Stimulated activated CD4-positive, alpha-beta T cell treated with anti-CD3 and anti-CD28 coated beads, TNF-alpha, amount 100 ng/mL, for 1 hour (primary cell): ENCODE measurements at places on chromosomes 12 and 14.
A peak's percentile ranks its signal among the peaks of the same experiment; 100 is the strongest.

DNA sequence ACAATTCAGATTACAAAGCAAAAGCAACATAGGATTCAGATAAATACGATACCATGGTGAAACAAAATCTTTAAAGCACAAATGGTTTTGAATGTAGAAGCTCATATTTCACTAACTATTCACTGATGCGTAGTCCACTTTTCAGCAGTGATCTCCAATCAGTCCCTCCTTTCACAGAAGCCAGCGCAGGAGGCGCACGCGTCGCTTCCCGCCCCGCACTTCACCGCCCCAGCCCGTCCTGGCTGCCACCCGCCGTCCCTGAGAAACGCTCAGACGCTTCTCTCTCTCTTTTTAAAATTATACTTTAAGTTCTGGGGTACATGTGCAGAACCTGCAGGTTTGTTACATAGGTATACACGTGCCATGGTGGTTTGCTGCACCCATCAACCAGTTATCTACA is 19.8 kb upstream of the CHFR start:
- no peak for DNase-seq

DNA sequence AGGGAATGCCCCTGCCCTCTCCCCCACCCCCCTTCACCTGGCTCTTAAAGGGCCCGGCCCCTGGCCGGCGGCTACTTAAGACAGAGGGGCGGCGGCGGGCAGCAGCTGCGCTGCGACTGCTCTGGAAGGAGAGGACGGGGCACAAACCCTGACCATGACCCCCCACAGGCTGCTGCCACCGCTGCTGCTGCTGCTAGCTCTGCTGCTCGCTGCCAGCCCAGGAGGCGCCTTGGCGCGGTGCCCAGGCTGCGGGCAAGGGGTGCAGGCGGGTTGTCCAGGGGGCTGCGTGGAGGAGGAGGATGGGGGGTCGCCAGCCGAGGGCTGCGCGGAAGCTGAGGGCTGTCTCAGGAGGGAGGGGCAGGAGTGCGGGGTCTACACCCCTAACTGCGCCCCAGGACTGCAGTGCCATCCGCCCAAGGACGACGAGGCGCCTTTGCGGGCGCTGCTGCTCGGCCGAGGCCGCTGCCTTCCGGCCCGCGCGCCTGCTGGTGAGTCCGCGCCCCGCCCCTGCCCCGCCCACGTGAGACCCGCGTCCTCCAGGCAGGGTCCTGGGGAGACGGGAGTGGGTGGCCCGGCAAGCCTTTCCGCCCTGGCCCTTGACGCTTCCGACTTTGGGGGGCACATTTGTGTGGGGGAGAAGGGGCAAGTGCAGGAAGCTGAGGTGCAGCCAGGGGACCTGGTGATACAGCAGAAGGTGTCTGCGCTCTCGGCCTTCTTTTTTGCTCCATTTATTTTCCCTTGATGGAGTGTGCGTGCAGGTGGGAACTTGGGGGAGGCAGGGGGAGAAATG is at the start of gene IGFBP6:
Gene IGFBP6 (plus strand): TSS at position 104 of the 790 bp plus-strand sequence. CDS start 51 bp downstream, at position 155.
- peak; percentile 42 for DNase-seq

- no peak for DNase-seq
Observed at GRCh38 chr12:96261557-96261956, 67.4 kb downstream of the ELK3 start.

- no peak for DNase-seq
Observed at GRCh38 chr12:75205558-75205957, 4.1 kb downstream of the KCNC2 start.

GRCh38 chr12:166425-167075 is 47.4 kb downstream of the SLC6A12 start:
- DNase-seq, result no peak

- no peak for DNase-seq
Observed at GRCh38 chr12:14403293-14403692, 37.8 kb downstream of the ATF7IP start.
